GM12891 (cell line): ENCODE measurements at places on chromosomes 6 and 20.

- no peak for DNase-seq
Observed at GRCh38 chr6:108608453-108609275, 47.9 kb downstream of the FOXO3 start.

DNA sequence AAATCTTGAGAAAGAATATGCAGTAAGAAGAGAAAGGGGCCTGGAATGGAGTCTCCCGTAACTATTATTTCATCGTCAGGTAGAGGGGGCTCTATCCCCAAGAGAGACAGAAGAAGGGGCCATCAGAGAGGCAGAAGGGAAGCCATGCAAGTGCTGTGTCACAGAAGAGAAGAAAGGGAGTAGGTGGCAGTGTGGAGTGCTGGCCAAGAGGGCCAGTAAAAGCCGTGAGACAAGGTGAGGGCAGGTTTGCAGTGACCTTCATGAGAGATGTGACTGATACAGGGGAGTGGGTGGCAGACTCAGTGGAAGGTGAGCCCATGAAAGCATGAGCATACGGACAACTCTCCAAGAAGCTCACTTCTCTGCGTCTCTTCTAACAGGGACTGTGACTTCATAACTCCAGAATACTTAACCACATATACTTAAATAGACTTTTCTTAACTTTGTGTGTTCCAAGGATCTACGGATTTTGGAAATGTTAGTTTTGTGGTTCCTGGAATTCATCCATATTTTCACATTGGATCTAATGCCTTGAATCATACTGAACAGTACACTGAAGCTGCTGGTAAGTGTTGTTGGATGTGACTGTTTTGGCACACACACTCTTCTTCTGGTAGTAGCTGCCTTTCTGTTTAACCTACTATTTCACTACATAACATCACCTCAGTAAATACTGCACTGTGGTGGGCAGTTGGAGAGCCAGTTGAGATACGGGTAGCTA is 15.6 kb downstream of the PM20D2 start:
- DNase-seq: no peak

- DNase-seq: no peak
Observed at GRCh38 chr6:40349901-40350746, 237.0 kb downstream of the LRFN2 start.

- DNase-seq: no peak
Observed at GRCh38 chr20:28562510-28562898, 2695.0 kb upstream of the DEFB115 start.

DNA sequence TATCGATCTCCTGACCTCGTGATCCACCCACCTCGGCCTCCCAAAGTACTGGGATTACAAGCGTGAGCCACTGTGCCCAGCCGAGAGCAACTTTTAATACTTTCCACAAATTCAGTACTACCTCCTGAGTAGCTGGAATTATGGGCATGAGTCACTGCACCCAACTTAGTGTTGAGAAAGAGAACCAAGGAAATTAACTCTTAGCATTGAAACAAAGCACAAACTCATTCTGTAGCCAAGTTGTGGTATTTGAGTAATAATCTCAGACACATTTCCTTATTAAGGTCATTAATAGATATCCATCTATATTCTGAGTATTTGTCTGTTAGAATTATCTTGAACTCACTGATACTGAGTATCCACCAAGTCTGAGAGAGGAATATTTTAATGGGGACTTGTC is 14.3 kb upstream of the ELOVL2 start:
- DNase-seq: no peak

GRCh38 chr6:166473886-166474571 is 91.3 kb upstream of the MPC1 start:
- DNase-seq: no peak

GRCh38 chr6:33075208-33075567 is 602 bp upstream of the HLA-DPB1 start:
- DNase-seq: no peak

- no peak for DNase-seq
Observed at GRCh38 chr20:61777773-61778494, 287.7 kb downstream of the TAF4 start.

- DNase-seq: no peak
Observed at GRCh38 chr6:56802584-56802983, 152.3 kb upstream of the BEND6 start.

DNA sequence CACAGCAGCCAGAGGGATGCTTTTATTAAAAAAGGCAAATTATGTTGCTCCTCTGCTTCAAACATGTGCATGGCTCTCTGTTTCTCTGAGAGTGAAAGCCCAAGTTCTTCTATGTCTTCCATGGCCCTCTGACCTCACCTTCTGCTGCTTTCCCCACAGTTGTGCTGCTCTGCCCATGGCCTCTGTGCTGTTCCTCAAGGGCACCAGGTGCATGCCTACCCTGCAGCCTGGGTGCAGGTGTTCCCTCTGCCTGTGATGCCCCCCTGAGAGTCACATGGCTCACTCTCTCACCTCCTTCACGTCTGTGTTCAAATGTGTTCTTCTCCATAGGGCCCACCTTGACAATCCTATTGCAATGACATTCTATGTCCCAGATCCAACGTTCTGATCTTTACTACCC is 477.0 kb upstream of the CHD6 start:
- DNase-seq: no peak

- no peak for DNase-seq
Observed at GRCh38 chr6:158666628-158667359, 16.9 kb downstream of the SYTL3 start.
